ENCODE measurements at places on chromosomes 11 and 22. TPM values are rescaled to one million over a fixed set of nuclear protein-coding genes. Genes with fewer than 3 reads are reported as not detected.

Gene KCNE3
- total RNA-seq: 0.24 TPM

Gene MS4A4E
- not detected for total RNA-seq

Gene RPS6KB2
- 38.7 TPM for total RNA-seq

Gene SMTNL1
- total RNA-seq: 42.8 TPM

Gene DSCAML1
- total RNA-seq: 0.07 TPM

Gene KCNK4
- not detected for total RNA-seq

Gene GRK3
- 1.0 TPM for total RNA-seq

Gene PRRG4
- total RNA-seq: 0.98 TPM
